ENCODE measurements at places on chromosomes 7 and 10.
A peak's percentile ranks its signal among the peaks of the same experiment; 100 is the strongest.

DNA sequence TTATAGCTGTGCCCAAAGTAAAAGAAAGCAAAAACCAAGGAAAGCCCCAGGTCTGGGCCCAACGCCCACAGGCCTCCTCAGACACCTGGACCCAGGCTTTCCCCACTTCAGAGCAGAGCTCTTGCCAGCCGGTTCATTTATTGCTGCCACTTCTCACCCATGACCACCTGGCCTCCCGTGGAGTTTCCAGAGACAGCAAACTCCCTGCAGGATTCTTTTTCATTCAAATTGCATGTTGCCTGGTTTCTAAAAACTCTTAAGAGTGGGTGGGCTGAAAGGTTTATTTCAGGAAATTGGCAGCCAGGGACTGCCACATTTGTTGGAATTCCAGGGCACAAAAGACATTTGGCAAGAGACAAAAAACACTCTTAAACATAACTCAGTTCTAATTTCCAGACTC is 4.7 kb downstream of the VOPP1 start:
- peak; percentile 26 for DNase-seq

GRCh38 chr10:112375721-112376395 is 1.9 kb downstream of the ACSL5 start:
- DNase-seq = no peak

- peak; percentile 29 for DNase-seq
Observed at GRCh38 chr7:129343099-129343700, 91.0 kb upstream of the STRIP2 start.

- DNase-seq = no peak
Observed at GRCh38 chr10:123552760-123553554, 113.2 kb upstream of the GPR26 start.

- DNase-seq = no peak
Observed at GRCh38 chr7:73496626-73497025, 25.5 kb downstream of the BAZ1B start.

All from NCI-H446 (cell line).